Tibial nerve (tissue), 4 donors: ENCODE measurements at places on chromosomes 1 and 21.

GRCh38 chr1:56585985-56586384 is 6.6 kb upstream of the PLPP3 start:
- DNase-seq = no peak

DNA sequence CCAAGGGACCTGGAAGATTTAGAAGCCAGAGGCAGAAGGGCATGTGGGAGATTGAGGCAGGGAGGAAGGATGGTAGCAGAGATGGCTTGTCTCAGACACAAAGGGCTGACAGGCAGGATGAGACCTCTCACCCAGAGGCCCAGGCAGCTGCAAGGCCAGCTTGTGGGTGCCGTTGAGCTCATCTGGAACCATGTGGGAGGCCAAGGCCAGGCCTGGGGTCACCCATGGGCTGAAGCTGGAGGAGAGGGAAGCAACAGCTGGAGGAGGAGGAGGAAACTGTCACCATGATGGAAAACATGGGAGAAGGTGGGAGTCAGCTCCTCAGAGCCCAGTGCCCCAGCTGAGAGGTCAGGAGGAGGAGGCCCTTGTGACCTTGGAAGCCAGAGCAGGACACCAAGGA is 6.4 kb downstream of the CRABP2 start:
- DNase-seq = no peak

DNA sequence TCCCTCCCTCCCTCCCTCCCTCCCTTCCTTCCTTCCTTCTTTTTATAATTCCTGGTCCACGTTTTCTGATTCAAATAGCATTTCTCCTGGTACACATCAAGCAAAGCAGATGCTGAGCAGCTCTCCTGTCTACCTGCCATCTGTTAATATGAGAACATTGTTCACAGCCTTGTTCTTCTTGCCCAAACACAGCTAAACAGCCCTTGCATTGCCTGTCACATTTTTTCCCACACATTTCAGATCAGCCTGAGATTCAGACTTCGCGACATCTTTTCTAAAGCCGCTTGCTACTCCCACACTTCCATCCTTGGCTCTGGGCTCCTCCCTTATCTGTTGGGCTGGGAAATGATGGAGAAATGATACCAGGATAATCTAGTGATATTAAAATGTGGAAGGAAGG is 200.5 kb downstream of the PCP4 start:
- DNase-seq = no peak

DNA sequence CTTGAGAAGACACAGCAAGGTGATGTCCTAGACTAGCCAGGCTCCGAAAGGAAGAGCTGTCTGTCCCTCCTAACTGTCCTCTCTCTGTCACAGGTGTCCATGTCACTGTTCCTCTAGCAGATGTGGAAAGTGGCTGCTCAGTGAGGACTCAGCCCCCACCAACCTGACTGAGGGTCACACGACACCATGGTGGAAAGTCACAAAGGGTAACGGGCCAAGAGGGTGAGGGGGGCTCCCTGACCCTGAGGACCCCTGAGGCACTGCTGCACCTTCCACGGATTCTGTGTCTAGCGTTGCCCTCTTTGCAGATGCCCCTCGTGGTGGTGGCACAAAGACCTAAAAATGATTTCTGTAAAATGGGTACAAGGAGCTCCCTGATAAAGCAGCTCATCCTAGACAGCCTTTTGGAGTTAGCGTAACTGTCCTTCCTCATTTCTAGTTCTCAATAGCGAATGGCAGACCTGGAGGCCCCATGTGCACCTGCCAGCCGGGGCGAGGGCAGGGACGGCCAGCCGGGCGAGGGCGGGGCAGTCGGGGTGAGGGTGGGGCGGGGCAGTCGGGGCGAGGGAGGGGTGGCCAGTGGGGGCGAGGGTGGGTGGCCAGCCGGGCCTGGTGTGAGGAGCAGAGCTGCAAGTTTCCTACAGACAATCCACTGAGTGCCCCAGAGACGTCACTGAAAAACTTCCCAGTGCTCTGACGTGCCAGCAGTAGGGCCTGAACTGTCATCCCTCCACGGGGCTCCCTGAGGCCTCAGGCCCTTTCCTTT is 23.4 kb downstream of the POFUT2 start:
- DNase-seq = no peak

DNA sequence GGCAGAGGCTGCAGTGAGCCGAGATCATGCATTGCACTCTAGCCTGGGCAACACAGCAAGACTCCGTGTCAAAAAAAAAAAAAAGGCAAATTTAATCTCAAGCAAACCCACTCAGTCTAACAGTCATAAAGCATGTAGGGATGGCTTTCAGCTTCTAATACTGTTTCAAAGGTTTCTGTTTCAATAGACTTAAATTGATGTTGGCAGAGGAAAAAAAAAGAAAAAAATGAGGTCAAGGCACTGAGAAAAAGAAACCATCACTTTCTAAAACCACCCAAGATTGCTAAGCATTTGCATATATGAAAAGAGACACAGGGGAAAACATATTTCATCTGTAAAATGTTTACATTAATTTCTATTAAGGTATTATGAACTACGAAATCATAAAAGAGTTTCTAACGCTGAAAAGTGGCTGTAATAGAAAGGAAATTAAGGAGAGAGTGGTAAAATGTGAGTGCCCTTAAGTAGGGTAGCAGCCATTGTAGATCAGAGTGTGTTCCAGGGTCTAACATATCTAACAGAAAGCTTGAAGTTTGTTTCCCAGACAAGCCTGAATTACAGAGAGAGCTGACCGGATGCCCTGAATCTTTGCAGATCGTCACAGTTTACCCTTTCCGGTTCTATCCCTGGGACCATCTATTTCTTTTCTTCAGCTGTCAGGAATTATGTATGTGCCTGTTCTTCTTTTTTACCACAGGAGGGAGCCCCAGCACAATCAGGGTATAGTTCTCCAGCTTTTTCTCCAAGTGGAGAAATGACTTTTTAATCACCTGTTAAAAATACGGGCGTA is 70.0 kb downstream of the PLD5 start:
- no peak for DNase-seq
